ENCODE measurements at places on chromosomes 16 and 17. TPM values are rescaled to one million over a fixed set of nuclear protein-coding genes. Genes with fewer than 3 reads are reported as not detected.
A peak's percentile ranks its signal among the peaks of the same experiment; 100 is the strongest.

DNA sequence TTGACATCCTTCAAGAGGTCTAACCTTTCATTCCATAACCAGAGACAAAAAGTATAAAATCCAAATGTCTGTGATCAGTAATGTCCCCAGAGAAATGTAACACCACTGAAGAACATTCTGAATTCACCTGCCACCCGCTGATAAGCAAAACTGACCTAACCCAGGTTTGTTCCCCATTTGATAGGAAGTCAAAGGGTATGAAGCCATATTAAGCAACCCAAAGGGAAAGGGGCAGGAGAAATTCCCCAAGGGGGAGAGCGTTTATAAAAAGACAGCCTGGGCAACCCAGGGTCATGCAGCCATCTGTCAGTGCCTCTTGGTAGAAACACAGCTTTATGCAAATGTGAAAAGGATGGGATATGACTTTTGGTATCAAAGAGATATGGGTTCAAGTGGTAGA, 30.7 kb upstream of the PIK3R6 start:
- DNase-seq, result no peak

GRCh38 chr17:17118399-17118798, 76.1 kb downstream of the MPRIP start:
- no peak for DNase-seq

GRCh38 chr17:35147375-35147905, at the start of gene UNC45B:
UNC45B (plus strand) TSS chr17:35147817; CDS start chr17:35148264, 447 bp downstream.
- DNase-seq, result no peak

DNA sequence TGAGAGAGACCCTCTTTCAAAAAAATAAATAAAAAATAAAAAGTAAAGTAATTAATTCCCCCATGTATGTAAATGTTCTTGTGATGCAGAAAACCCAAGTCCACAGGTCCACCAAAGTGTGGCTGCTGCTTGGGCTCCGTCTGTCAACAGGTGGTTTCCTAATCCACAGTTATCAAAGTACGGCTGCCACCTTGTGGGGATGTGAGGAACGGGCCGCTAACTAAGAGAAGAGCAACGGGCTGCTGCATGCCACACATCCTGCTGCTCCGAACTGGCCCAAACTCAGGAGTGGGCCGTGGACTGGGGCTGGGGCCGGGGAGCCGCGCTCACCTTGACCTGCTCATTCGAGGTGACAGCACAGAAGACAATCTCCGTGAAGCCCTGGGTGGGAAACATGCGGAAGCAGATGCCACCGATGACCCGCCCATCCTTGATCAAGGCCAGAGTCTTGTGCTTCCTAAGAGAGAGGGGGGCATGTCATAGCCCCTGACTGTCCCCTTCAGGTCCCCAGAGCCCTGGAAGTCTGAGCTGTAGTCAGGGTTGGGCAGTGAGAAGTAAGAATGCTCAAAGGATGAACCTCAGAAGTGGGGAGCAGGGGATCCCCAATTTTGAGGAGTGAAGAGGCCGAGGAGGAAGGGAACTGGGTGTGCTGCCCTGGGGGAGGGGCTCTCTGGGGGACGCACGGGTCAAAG, 4.3 kb downstream of the KAT2A start:
- DNase-seq, result peak; percentile 93

DNA sequence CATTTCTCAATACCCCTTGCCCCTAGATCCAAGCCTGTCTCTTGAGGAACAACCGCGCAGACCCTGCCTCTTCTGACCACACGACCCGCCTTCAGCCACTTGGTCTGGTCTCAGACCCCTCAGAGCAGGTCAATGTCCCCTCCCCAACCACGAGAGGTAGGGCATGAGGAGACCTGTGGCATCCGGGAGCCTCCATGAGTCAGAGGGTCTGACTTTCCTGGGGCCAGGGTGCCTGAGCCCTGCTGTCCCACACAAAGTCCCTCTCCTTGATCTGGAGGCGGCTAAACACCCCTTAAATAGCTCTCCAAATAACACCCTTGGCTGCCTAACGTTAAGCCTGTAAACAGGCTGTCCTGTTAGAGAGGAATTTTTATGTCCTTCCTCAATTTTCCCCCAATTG, 5.1 kb downstream of the CARMIL2 start:
- no peak for DNase-seq

DNA sequence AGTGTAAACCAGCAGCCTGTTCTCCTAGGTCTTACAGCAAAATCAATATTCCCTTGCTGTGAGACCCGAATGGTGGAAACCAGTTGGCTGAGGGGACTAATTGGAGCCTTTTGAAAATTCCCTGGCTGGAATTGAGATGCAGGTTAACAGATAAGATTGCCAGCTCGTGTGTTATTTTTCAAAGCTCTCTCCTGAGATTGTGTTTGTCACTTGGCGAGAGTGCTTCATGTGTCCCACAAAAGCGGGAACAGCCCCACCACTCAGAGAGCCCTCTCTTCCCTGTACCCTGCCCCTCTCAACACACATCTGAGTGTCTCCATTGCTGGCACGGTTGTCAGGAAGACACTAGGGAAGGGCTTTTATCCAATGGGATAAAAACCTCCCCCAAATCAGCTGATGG, 356.1 kb downstream of the CPPED1 start:
- DNase-seq, result no peak

Gene KCNJ12
- not detected for total RNA-seq

Gene CDYL2
- total RNA-seq, result 12.7 TPM

Gene CDH11
- not detected for total RNA-seq

Measured in activated naive CD4-positive, alpha-beta T cell treated with anti-CD3 and anti-CD28 coated beads for 36 hours (primary cell).